Memory B cell (primary cell): ENCODE measurements at places on chromosomes 7 and 10.

DNA sequence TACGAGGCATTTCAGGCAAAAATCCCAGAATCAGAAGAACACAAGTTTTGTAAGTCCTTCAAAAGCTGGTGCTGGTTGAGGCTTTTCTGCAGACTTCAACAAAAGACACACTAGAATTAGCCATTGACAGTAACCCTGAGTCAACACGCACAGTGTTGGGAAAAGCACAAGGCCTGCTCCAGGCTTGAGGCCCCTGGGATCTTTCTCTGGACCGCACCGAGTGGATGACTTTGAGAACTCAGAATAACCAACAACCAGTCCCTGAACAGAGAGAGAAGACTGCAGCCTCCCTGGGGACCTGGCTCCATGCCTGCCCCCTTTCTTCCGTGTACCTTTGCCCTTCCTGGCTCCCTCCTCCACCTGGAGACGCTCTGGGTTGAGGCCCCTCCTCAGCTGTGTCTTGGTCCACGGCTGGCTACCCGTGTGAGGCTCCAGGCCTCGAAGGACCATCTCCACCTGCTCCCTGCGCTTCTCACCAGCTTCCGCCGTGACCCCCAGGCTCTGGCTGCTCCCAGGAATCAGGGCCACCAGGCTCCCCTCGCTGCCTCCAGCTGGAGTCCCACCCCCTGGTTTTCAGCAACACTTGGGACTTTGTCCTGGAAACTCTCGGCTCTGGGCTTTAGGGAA, 28.4 kb downstream of the DIP2C start:
- no peak for DNase-seq

DNA sequence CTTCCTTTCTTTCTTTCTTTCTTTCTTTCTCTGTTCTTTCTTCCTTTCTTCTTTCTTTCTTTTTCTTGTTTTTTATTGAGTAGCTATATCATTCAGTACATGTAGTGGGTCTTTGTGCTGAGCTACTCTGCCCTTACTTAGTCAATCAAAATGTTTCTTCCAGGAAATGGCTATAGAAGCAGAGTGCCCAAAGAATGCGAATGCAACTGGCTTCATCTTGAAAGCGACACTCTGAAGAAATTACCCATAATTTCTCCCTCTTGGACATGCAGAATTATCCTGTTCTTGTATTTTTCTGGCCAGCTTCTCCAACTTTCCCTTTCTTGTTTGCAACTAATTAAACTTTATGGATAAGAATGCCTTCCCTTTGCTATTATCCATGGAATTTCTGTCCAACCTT, 441.5 kb downstream of the MAGI2 start:
- no peak for DNase-seq

GRCh38 chr7:41975849-41976248, 261.2 kb downstream of the GLI3 start:
- DNase-seq: no peak

DNA sequence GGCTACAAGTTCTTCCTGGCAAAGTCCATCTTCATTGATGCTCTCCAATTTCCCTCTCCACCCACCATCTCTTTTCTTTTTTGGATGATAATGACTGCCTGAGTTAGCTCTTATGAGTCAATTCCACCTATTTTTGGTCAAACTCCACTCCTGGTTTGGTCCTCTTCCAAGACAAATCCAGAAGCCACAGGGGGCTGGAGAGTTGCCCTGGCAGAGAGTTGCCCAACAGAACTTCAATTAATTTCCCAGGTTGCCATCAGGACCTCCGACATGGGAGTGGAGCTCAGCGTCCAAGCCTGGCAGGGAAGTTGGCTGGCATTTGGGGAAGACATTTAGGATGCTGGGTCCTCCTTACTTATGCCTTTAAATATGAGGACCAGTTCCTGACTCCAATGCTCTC, 29.2 kb upstream of the KCNMA1 start:
- no peak for DNase-seq

DNA sequence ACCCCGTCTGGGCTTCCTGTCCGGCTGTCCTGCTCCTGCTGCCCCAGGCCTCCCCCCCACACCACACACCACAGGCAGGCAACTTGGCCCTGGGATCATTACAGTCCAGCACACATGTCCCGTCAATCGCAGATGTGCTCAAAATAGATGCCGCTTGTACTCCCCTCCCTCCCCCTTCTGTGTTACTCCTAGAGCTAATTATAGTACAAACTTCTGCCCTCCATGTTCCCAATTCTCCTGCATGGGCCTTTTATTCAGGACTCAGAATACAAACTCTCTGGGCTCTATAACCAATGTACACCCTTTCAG, at the start of gene SYNPO2L:
SYNPO2L (minus strand) TSS at position 40 of the 309 bp plus-strand sequence. CDS start 107 bp downstream, outside the sequence.
- DNase-seq: no peak

DNA sequence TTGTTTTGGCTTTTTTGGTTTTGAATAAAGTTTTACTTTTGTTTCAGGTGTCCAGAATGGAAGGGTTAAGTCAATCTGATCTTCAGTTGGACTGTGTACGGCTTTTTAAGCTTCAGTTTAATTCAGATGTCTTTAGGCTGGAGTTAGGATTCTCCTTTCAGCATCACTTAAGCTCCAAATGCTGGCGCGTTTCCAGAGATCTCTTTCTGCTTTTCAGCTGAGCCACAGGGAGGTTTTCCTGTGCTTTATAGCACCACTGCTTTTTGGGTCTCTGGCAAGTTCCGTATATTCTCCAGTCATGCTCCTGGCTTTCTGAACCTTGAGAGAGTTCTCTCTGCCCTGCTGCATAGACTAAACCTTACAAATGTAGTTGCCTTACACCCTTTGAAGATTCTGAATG, 60.0 kb downstream of the VTI1A start:
- DNase-seq: no peak

DNA sequence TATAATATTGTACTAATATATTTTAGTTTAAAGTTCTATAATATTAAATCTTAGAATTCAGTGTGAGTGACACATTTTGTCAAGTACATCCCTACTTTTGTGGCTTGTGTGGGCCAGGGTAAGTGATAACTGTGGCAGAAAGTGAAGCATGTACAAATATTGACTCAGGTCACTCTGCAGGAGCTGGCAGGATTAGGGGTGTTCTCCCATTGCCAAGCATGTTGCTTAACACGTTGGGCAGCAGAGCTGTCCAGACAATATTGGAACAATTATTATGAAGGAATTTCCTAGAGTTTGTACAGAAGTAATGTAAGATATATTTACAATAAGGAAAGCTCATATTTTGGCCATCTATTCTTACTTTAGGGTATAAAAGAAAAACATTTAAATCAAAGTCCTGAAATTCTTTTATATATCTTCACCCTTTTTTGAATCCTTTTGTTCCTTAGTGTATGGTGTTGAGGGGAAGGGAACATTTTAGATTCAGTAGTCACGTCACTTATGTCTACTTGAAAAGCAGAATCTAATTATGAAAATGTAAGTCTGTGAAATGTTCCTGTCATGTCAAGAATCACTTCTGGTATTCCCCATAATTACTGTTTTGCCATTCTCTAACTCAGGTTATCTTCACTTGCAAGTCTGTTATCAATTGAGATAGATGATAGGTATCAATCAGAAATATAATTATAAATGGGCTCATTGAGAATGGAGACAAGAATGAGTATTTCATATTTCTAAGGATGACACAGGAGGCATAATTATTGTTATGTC, 4.0 kb downstream of the HDAC9 start:
- DNase-seq: no peak

DNA sequence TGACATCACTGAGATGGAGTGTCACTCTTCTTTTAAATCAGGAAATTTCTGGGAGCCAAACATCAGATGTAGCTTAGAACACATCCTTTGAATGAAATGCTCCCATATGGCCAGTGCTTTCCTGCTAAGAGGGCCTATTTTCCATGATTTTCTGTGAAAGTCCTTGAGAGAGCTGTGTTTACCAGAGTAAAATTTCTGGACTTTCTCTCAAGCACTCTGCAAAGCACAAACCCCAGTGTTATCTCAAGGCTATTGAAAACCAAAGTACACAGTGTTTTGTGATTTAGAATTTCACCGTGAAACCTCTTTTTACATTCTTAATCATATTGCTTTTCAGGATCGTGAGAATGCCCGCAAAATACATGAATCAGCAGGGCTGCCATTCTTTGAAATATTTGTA, 54.0 kb downstream of the PAPSS2 start:
- DNase-seq: no peak

GRCh38 chr7:12431886-12432556, 28.4 kb upstream of the VWDE start:
- no peak for DNase-seq

DNA sequence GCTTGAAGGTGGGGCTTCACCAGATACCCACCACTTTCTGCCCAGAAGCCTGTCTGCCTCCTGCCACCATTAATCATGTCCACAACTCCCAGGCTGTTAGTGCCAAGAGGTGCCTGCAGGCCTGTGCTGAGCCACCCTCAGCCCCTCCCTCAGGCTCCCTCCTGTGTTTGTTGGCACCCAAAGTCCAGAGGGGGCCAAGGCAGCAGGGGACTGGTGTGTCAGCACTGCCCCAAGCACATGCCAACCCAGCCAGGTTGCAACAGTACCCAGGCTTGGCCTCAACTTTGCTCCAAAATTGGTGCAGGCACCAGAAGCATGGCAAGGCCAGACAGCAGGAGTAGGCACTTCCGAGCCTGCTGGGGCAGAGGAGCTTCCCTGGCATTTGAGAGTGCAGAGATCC, 111.3 kb downstream of the HPSE2 start:
- no peak for DNase-seq

GRCh38 chr7:75579899-75580298, 87.8 kb downstream of the SPDYE5 start:
- no peak for DNase-seq

DNA sequence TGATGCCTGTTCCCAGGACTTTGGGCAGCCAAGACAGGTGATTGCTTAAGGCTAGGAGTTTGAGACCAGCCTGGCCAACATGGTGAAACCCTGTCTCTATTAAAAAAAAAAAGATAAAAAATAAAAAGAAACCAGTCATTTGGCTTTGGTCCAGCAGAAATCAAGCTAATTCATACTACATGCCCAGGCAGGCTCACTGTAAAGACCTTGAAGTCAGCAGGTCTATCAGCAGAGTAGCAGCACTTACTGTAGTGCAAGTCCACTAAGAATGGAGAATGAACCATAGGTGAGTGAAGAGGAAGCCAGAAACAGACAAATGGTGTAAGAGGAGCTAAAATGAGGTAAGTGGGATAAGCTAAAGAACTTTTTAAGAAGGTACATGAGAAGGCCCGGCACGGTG, 24.7 kb downstream of the PSPH start:
- DNase-seq: no peak
